CD4-positive, alpha-beta T cell treated with Interleukin-15 for 4 hours (primary cell): ENCODE measurements at places on chromosomes 6 and 20.
A peak's percentile ranks its signal among the peaks of the same experiment; 100 is the strongest.

DNA sequence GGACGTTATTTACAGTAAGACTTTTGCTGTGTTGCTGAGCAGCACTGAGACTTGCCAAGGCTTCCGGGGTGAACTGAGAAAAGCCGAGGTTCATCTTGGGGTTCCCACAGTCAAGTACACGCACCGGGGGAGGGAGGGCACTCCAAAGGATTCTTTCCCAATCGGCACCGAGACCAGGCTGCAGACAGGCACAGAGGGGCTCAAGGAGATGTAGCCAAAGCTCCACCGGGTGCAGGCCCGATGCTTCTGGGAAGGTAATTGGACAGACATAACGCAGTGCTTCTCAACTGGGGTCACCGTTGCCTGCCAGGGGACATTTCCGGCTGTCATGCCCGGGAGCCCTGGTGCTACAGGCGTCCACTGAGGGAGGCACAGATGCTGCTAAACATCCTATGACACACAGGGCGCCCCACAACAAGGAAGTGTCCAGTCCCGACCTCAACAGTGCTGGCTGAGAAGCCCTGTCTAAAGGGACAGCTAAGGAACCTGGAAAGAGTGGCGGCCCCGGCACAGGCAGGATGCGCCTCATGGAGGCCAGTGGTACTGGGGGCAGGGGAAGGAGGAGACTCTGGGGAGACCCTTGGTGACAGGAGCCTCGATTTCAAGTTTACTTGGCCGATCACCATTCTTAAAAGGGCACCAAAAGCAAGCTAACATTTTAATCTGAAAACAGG, 92.9 kb downstream of the RAMACL start:
- DNase-seq: no peak

GRCh38 chr6:90080876-90081481, 186.7 kb downstream of the GJA10 start:
- DNase-seq: peak; percentile 73

DNA sequence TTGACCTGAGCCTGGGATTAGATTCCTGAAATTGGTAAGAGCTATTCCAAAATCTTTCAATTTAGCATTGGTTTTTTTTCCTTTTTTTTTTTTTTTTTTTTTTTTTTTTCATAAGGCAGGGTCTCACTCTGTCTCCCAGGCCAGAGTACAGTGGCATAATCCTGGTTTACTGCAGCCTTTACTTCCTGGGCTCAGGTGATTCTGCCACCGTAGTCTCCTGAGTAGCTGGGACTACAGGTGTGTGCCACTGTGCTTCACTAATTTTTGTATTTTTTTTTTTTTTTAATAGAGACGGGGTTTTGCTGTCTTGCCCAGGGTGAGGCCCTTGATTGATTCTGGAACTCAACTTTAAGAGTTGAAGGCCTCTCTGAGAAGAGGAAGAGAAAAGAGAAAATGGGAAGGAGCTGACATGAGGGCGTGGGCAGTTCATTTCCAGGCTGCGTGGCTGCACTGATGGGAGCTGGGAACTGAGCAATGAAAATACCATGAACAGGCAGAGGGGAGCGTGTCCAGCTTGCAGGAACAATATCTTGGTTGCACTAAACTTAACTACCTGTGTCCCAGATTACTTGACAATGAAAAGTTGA, 24.6 kb downstream of the KDM1B start:
- no peak for DNase-seq

- DNase-seq: no peak
Measured at GRCh38 chr6:75489025-75489424, 4.6 kb downstream of the FILIP1 start.

DNA sequence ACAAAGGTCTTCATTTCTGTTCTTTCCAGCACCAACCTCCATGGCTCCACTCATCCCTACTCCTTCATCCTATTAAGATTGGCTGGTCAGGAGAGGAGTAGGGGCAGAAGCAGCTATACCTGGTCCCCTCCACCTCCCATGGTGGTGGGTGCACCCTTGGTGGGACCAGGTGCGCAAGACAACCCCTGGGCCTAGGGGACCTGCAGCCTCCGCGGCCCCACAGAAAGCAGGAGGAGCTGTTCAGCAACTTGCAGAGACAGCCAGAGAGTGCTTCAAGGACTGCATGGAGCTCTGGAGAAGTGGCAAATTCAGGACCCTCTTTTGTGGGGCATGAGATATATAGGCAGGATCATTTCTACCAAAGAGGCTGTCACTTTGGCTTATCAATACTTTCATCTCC, 9.8 kb downstream of the ULBP2 start:
- DNase-seq: no peak

- no peak for DNase-seq
Measured at GRCh38 chr6:168371981-168372711, 52.6 kb upstream of the DACT2 start.

DNA sequence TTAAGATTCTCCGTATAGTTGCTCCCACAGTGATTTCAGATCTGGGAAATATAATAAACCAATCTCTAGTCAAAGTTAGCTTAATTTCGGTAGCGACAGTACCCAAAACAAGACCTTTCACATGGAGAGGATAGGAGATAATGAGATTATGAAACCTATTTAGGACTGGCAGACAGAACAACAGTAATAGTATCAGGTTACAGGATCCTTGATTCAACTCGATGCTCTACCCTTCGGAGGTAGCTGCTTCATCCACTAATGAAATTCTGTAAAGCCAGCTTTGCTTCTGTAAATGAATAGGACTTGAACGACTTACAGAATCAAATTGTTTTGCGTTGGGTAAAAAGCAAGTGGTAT, 534 bp upstream of the AKIRIN2 start:
- no peak for DNase-seq

DNA sequence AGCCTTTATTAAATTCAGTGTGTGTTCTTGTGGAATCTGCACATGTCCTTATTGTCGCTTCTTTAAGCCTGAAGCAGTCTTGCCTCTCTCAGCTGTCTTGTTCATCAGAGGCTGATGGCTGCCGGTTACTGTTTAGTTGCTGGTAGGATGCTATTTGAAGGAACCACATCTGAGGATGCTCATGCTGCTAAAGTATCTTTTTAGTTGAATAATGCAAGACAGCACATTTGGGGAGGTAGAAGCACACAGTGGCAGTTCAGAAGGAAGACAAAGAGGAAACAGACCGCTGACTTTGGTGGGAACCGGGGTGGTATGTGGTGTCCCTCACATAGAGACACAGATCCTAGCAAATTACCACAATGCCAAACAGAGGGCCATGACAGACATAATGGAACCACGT, 144.2 kb upstream of the HDDC2 start:
- DNase-seq: no peak

DNA sequence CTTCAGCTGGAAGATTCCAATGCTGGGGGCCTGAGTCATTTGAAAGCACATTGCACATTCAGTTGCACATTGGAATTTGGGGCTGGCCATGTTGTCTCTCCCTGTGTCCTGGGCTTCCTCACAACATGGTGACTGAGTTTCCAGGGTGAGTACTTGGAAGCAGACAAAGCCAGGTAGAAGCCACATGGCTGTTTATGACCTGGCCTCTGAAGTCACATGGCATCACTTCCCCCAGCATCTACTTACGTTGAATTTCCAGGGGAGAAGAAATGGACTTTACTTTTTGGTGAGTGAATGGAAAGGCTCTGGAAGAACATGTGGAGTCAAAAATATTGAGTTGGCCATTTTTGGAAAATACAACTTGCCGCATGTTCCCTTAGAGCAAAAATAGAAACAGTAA, 155.5 kb downstream of the LINC00237 start:
- no peak for DNase-seq

- DNase-seq: no peak
Measured at GRCh38 chr20:41443691-41444090, 77.1 kb upstream of the EMILIN3 start.

GRCh38 chr20:31972471-31973021, 4.6 kb downstream of the XKR7 start:
- DNase-seq: no peak

GRCh38 chr6:142543606-142544005, 241.8 kb downstream of the ADGRG6 start:
- no peak for DNase-seq

- peak; percentile 37 for DNase-seq
Measured at GRCh38 chr6:38876475-38876874, 161.4 kb downstream of the DNAH8 start.

- DNase-seq: no peak
Measured at GRCh38 chr6:150830439-150831165, 34.9 kb upstream of the MTHFD1L start.

DNA sequence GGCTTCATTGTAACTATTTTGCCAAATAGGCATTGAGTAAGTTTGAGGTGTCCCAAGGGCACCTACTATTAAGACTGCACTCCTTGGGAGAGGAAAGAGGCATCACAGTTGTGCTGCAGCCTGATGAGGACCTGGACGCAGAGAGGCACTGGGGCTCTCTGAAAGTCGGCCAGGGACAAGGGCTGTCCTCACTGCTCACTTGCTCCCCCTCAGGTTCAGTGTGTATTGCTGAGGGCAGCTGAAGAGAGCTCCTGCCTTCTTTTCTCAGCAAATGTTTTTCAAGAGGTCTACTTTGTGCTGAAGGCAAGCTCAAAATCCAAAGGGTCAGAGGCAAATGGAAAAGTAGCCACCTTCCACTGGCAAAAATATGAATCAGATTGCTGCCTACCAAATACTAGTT, 331.8 kb downstream of the RIMS1 start:
- no peak for DNase-seq

- DNase-seq: no peak
Measured at GRCh38 chr20:60206259-60206658, 248.0 kb downstream of the CDH26 start.

- no peak for DNase-seq
Measured at GRCh38 chr6:163731215-163732013, 316.9 kb downstream of the QKI start.

GRCh38 chr20:15767999-15768741, 805.1 kb downstream of the KIF16B start:
- DNase-seq: no peak

DNA sequence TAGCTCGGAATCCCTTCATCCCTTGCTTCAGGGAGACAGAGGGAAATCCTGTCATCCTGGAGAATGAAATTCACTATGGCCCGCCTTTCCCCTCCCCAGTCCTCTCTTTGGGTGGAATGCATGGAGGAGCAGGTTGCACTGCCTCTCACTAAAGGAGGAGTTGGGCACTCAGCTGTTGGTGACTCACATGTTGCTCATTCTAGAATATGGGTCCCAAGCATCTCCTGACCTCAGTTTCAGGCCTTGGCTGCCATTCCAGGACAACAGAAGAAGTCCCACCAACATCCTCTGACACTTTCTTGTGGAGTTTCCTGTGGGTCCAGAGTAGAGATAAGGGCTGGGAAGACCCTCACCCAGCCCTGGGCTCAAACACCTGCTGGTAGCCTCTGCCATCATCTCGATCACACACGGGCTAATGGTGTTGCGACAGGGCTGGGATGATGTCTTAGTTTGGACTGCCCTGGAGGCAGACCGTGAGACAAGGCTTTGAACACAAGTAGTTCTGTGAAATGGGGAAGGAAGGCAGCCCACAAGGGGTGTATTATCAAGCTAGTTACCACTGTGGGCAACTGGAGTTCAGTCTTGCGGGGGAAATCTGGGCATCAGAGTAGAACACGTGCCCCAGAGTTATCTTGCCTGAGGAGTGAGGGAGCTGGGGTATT, 52.4 kb upstream of the RNF24 start:
- no peak for DNase-seq

GRCh38 chr20:52800734-52801627, 171.2 kb upstream of the TSHZ2 start:
- no peak for DNase-seq

GRCh38 chr20:1396264-1396663, 3.4 kb upstream of the FKBP1A start:
- DNase-seq: no peak

DNA sequence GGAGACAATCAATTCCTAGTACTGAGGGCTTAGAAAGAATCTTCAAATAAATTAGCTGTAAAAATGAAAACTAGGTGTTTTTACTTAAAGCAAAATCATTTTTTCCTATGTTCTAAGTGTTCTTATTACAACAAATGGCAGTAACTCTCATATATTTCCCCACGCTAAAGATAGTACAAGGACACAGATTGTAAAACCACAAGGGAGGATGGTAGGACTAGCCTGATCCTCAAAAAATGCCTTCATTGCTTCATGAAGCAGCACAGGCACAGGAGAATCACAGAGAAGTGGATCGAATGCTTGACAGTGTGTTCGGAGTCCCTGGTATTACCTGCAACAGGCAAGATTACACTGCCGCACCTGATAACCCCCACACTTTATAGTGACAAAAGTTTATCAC, 58.5 kb downstream of the SAMD3 start:
- no peak for DNase-seq
